ENCODE measurements at places on chromosomes 13 and 19. TPM values are rescaled to one million over a fixed set of nuclear protein-coding genes. Genes with fewer than 3 reads are reported as not detected.
A peak's percentile ranks its signal among the peaks of the same experiment; 100 is the strongest.

DNA sequence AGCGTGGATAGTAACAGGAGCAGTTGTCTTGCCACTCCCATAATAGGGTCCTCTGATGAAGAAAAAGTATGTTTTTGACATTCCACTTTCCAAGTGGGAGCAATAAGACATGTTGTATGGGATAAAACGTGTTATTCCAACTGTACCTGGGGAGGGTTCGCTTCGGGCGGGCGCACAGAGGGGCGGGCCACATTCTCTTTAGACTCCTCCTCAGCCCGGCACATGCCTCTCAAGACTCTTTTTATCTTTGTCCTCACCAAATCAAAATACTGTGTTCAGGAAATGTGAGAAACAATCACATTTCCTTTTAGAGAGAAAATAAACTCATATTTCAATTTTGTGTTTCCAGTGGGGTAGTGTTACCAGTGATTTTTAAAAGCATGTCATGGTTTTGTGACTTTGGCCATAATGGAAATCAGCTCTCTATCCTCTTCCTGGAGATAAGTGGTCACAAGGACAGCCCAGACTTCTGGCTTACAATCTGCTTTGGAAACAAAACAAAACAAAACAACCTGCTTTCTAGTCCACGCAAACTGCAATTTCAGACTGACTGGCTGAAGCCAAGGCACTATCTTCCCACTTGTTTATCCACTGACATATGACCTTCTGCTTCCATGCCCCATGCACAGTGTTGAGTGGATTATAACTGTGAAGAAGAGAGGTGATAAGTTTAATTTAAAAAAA, 276.1 kb downstream of the NALCN start:
- H3K36me3 ChIP-seq = no peaks in the 10 kb centered on the region
- no peak for DNase-seq
- H3K27ac ChIP-seq = no peak overlapping the region
- H3K4me1 ChIP-seq = no peaks in the 10 kb centered on the region
- H3K4me3 ChIP-seq = no peak overlapping the region
- no peaks in the 10 kb centered on the region for H3K27me3 ChIP-seq

DNA sequence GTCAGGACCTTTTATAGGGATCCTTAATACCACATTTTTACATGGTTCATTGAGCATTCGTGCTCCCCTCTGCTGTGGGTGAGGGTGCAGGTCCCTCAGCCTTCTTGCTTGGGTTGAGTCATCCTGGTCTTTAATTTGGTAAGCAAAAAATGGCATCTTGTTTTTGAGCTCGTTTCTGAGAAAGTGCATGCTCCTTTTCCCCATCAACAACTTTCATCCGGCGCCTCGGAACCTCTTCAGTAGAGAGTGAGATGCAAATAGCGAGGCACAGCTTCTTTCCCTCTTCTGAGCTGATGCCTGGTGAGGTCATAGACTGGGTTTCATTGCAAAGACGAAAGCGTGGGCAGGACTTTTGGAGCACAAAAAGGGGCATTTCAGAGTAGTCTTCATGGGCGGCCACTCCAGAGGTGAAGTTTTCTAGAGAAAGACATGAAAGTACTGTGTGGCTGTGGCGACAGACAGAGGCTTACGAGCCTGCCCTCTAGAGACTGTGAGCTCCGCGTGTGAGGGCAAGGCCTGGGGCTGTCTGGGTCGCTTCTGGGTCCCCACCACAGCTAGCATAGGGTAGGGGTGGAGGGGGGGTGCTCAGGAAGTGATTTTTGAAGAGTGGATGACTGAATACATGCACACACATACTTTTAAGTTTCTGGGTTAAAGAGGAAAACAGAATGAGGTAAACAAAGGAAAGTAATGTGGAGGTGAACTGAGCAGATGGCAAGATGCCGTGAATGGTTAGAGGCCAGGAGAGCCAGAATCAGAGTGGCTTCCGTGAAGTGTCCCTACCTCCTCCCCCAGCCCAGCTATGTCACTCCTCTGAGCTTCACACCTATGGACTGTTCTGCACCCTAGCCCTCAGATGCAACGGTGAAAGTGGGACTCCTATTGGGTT, 44.3 kb downstream of the BBC3 start:
- peak overlapping the region; percentile 39 for H3K27ac ChIP-seq
- H3K4me1 ChIP-seq = peaks cover 99% of the 10 kb centered on the region
- H3K4me3 ChIP-seq = peak overlapping the region; percentile 2
- peak; percentile 68 for DNase-seq
- no peaks in the 10 kb centered on the region for H3K36me3 ChIP-seq
- no peaks in the 10 kb centered on the region for H3K27me3 ChIP-seq

DNA sequence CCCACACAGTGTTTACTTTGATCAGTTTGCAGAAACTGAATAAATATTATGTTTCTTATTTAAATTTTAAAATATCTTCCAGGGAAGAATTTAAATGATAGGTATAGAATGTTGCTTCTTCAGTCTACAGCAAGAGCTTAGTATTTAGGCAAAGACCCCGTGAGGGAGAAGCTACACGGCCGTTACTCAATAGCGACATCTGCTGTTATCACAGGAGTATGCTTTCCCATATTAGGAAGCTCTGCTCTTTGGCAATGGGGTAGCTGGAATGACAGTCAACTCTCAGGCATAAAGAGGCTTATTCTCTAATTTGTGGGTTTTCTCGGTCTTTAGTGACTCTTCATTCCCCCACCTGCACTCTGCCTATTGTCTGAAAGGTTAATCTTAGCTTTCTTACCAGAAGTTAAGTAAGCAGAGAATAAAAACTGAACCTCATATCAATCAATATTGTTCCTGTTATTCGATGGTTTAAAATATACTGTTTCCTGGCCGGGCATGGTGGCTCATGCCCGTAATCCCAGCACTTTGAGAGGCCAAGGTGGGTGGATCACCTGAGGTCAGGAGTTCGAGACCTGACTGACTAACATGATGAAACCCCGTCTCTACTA, 13.2 kb upstream of the LHFPL6 start:
- no peaks in the 10 kb centered on the region for H3K27me3 ChIP-seq
- H3K36me3 ChIP-seq = no peaks in the 10 kb centered on the region
- peak; percentile 56 for DNase-seq
- no peak overlapping the region for H3K4me3 ChIP-seq
- H3K4me1 ChIP-seq = no peaks in the 10 kb centered on the region
- no peak overlapping the region for H3K27ac ChIP-seq

GRCh38 chr19:17220207-17220758, 5.1 kb downstream of the USE1 start:
- no peak overlapping the region for H3K4me3 ChIP-seq
- no peaks in the 10 kb centered on the region for H3K36me3 ChIP-seq
- peaks cover 10% of the 10 kb centered on the region for H3K4me1 ChIP-seq
- DNase-seq = no peak
- peak overlapping the region; percentile 57 for H3K27ac ChIP-seq

Gene PAK4
- 1.8 TPM for polyA plus RNA-seq

- no peak for DNase-seq
- no peak overlapping the region for H3K4me3 ChIP-seq
These were observed 134.7 kb downstream of the MIPEP start for GRCh38 chr13:23754506-23754905.

DNA sequence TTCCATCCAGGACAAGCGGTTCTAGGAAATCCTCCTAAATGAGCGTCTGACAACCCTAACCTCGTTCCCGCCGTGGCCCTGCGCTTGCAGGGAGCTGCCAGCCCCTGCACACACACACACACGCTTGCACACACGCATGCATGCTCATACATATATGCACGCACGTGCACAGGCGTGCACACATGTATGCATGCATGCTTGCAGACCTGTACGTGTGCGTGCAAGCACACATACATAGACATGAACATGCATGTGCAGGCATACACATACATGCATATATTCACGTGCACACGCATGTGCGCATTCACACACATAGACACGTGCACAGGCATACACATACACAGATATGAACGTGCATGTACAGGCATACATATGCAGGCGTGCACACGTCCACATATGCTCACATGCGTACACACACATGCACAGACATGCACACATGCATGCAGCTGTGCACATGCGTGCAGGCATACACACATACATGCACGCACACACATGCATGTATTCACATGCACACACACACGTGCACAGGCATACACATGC, 35.6 kb downstream of the SMIM24 start:
- no peaks in the 10 kb centered on the region for H3K36me3 ChIP-seq
- no peaks in the 10 kb centered on the region for H3K27me3 ChIP-seq
- H3K27ac ChIP-seq = no peak overlapping the region
- H3K4me3 ChIP-seq = no peak overlapping the region
- H3K4me1 ChIP-seq = no peaks in the 10 kb centered on the region

- peaks cover under 1% of the 10 kb centered on the region for H3K36me3 ChIP-seq
- DNase-seq = no peak
- no peak overlapping the region for H3K27ac ChIP-seq
- H3K27me3 ChIP-seq = no peaks in the 10 kb centered on the region
- H3K4me3 ChIP-seq = no peak overlapping the region
These were observed 69.2 kb downstream of the DHRS12 start for GRCh38 chr13:51734786-51735185.

GRCh38 chr19:5984600-5984999, 6.7 kb upstream of the RANBP3 start:
- no peak for DNase-seq
- peaks cover 17% of the 10 kb centered on the region for H3K4me1 ChIP-seq
- no peak overlapping the region for H3K27ac ChIP-seq
- H3K27me3 ChIP-seq = no peaks in the 10 kb centered on the region

DNA sequence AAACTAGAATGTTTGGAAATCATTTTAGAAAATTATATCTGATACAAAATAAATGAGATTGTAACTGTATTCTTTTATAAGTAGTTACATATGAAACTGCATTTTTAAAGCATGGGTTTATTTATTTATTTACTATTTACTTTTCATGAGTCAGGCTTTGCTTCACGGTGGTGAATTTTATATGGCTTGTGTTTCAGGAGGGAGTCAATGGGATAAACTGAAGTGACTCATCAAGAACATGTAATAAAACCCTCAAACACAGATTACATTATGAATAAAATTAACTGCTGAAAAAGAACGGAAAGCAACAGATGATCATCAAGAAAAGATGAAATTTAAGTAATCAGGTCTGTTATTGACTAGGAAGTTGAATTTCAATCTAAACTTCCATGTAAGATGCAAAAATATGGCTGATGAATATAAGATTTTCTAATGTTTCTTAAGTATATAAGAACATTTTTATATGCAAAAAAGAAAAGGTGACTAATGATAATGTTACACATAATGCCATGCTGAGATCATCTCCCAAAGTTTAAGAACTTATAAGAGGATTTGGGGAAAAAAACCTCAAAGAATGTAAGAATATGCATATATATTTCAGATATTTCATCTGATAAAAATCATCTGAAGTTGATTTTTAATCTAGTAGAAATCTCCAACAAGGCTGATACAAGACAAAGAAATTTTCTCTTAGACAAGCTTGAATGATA, 383.6 kb downstream of the SLITRK1 start:
- H3K4me3 ChIP-seq = no peak overlapping the region
- no peaks in the 10 kb centered on the region for H3K36me3 ChIP-seq
- H3K27me3 ChIP-seq = no peaks in the 10 kb centered on the region
- DNase-seq = no peak
- no peaks in the 10 kb centered on the region for H3K4me1 ChIP-seq
- no peak overlapping the region for H3K27ac ChIP-seq

DNA sequence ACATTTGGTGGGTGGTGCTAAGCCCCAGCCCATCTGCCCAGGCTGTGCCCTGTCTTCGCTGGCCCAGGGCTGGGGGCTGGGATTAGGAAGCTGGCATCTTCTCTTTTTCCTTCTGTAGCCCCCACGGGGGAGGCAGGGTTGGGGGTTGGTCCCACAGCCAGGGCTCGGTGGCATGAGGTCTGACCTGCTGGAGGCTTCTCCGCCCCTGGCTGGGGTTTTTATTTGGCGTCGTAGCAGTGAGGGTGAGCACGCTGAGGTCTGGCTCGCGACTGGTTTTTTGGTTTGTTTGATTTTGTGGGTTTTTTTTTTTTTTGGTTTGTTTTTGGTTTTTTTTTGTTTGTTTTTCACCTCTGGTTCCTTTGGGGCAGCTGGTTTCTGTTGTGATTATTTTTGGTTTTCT, 14.7 kb downstream of the ZNF574 start:
- H3K4me1 ChIP-seq = peaks cover 5% of the 10 kb centered on the region
- H3K27me3 ChIP-seq = no peaks in the 10 kb centered on the region
- H3K27ac ChIP-seq = no peak overlapping the region
- H3K4me3 ChIP-seq = no peak overlapping the region
- H3K36me3 ChIP-seq = peaks cover 13% of the 10 kb centered on the region
- no peak for DNase-seq

- no peak for DNase-seq
- no peaks in the 10 kb centered on the region for H3K27me3 ChIP-seq
- peaks cover 6% of the 10 kb centered on the region for H3K4me1 ChIP-seq
- H3K36me3 ChIP-seq = no peaks in the 10 kb centered on the region
- no peak overlapping the region for H3K27ac ChIP-seq
These were observed 19.1 kb downstream of the LRCH1 start for GRCh38 chr13:46571909-46572595.

DNA sequence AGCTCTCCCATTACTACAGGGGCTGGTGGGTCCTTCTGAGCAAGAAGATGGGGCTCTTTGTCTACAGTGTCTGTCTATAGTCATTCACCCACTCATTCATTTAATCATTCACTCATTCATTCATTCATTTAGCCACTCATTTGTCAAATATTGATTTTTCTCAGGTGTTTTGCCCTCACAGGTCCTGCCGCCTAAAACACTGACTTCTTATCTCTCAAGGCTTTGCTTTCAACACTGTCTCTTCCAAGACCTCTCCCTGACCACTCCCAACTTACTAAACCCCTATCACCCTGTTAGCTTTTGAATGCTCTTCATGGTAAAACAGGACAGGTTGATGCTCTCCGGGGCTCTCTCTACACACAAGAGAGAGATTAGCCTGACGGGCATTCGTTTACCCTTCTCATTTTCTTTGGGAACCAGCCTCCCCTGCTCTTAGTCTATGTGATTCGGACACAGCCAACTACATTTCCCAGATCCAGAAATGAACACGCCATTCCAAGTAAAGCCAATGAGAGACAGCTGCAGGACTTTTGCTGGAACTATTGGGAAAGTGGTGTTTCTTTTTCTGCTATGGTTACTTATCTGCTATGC, 22.7 kb downstream of the FAM187B start:
- DNase-seq = no peak
- no peaks in the 10 kb centered on the region for H3K27me3 ChIP-seq
- H3K36me3 ChIP-seq = no peaks in the 10 kb centered on the region
- H3K4me1 ChIP-seq = peaks cover 69% of the 10 kb centered on the region
- H3K4me3 ChIP-seq = peak overlapping the region; percentile 1

DNA sequence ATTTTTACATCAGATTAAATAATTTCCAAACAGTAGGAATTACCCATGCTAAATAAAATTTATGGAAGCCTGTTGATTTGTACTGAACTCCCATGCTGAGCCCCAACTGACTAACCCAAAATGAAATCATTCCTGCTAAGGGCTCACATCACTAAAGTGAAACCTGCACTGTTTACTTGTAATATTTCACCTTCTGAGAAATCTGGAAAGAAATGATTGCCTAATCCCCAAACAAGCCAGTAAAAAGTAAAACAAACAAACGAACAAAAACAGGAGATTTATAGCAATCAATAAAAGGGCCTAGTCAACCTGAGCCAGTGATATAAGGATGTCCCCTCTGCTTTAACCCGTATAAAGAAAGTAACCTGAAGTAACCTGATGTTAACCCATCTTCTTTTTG, 1599.8 kb downstream of the OLFM4 start:
- no peak for DNase-seq
- H3K4me3 ChIP-seq = no peak overlapping the region
- no peaks in the 10 kb centered on the region for H3K36me3 ChIP-seq

Measured in CD8-positive, alpha-beta memory T cell (primary cell).